ENCODE measurements at places on chromosomes 6 and 20.
A peak's percentile ranks its signal among the peaks of the same experiment; 100 is the strongest.

DNA sequence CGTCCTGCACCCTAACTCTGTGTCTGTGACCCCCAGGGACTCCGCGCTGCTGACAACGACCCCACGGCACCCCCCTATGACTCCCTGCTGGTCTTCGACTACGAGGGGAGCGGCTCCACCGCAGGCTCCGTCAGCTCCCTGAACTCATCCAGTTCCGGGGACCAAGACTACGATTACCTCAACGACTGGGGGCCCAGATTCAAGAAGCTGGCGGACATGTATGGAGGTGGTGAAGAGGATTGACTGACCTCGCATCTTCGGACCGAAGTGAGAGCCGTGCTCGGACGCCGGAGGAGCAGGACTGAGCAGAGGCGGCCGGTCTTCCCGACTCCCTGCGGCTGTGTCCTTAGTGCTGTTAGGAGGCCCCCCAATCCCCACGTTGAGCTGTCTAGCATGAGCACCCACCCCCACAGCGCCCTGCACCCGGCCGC is 129.0 kb downstream of the TAF4 start:
- no peak for DNase-seq

GRCh38 chr6:144769142-144769541 is 484.0 kb downstream of the UTRN start:
- DNase-seq, result no peak

- DNase-seq, result no peak
Observed at GRCh38 chr6:125303512-125303854, 1.7 kb upstream of the HDDC2 start.

- DNase-seq, result no peak
Observed at GRCh38 chr6:71277926-71278600, 10.5 kb upstream of the OGFRL1 start.

DNA sequence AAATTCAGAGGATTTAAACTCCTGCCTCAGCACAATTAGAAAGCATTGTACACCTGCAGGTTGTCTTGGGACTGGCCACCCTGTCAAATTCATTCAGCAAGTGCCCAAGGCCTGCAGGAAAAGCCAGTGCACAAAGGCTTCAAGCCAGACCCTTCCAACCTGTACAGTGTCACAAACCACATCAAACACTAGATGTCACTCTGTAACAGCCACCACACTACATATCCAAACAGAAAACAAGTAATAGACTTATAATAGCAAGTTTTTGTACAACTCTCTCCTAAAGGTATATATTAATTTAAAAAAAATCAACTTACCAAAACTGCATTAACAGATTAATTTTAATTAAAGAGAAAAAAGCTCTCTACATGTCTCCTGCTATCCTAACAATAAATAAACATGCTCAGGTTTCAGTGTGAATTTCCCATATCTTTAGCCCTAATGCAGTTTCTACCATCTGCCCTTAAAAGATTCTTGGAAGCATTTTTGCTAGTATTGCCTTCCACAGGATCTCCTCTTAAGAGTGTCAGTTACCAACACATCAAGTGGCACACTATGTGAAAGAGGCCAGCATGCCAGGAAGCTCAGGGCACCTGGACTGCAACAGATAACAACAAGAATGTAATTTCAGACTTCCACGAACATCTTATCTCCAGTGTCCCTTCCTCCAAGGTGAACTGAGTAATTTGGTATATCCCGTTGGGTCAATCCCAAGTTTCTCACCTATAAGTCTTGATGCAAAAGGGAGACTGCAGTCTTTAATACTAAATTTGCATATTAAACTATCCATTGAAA is 47.5 kb downstream of the RALGAPA2 start:
- DNase-seq, result no peak

DNA sequence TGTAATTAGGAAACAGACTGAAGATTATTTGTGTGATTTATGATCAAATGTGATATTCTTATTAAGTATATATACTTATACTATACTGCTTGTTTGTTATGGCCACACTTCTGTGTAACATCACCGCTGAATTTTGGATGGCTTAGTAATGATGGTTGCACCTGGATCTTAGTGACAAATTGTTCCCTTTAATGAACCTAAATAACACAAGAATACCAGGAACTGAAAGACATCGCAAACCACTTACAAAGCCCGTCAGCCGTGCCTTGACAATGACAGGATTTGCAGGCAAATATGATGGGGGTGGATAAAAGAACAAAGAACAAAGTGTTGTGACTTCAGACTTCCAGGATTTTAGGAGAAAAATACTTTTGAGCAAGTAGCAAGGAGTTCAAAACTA is 67.1 kb downstream of the LAMP5 start:
- DNase-seq, result no peak

- DNase-seq, result peak; percentile 52
Observed at GRCh38 chr20:22333885-22334545, 250.4 kb downstream of the FOXA2 start.

DNA sequence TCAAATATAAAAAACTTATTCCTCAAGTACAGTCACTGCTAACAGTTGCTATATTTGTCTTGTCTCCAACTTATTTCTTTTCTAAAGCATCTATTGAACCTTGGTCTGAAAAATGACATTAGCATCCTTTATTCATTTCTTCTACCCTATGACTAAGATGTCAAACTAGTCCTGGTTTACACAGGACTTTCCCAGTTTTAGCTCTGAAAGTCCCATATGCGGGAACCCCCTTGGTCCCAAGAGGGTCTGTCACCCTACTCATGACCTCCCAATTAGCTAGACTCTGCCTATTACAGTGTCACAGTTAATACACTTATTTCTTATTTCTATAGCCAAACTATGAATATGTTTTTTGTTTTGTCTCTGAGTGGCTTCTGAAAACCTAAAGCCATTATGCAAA is 37.1 kb downstream of the PLEKHG1 start:
- DNase-seq, result no peak

DNA sequence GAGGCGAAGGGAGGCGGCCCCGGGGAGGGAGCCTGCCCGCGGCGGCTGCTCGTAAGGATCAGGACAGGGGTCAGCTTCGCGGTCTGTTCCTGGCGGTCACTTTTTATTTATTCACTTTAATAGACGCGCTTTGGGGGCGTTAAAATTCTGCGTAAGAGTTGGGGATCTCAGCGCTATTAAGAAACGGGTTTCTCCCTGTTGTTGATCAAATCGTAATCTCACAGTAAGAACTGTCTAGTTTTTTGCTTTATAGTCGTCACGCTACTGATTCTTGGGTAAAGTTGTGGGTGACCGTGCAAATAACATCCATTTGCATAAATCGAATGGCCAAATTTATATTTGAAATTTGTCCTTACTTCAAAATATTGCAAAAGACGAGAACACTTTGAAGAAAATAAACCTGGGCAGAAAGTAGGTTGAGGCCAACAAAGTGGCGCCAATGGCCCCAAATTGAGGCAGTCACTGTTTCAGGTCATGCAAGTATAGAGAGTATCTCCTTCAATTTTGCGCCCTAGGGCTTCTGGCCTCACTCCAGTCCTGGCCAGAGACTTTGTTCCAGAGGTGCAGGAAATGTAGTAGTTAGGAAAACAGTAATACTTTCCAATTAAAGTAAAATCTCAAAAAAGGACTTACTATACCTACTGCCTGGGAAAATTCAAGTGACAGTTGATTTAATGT is 963 bp upstream of the RMND1 start:
- DNase-seq, result no peak

GRCh38 chr20:54267483-54268003 is 59.7 kb downstream of the PFDN4 start:
- no peak for DNase-seq
